Ovary (tissue), 10 donors: ENCODE measurements at places on chromosomes 3 and 15.
A peak's percentile ranks its signal among the peaks of the same experiment; 100 is the strongest.

DNA sequence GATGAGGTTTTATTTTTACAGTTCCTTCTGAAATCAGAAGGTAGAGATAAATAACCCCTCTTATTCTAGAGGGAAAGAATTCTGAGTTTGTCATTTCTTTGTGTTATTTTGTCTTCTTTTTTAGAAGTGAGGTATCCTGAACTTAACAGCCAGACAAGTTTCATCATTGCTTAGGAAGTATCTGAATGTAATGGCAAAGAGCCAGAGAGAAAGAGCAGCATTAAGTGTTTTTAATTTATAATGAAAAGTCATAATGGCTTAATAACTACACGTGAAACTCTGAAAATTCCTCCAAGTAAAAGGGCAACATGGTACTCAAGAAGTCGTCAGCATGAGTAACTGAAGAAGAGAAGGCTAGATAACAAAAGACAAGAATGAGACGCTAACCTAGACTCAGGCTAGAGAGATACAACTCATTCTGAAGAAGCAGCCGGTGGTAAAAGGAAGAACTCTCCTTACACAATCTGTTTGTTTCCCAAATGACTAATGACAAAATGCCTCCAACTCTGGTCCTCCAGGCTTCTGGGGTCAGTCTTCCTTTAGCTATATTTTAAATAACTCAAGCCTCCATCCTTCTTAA, 116.2 kb upstream of the NECTIN3 start:
- H3K36me3 ChIP-seq = no peaks in the 10 kb centered on the region
- DNase-seq = no peak
- no peaks in the 10 kb centered on the region for H3K27me3 ChIP-seq
- H3K4me3 ChIP-seq = no peak overlapping the region

- no peak overlapping the region for H3K27ac ChIP-seq
- no peaks in the 10 kb centered on the region for H3K27me3 ChIP-seq
- no peak overlapping the region for H3K4me3 ChIP-seq
- peaks cover 4% of the 10 kb centered on the region for H3K4me1 ChIP-seq
- no peak for DNase-seq
Measured at GRCh38 chr3:101853982-101854381, 4.7 kb downstream of the NFKBIZ start.

DNA sequence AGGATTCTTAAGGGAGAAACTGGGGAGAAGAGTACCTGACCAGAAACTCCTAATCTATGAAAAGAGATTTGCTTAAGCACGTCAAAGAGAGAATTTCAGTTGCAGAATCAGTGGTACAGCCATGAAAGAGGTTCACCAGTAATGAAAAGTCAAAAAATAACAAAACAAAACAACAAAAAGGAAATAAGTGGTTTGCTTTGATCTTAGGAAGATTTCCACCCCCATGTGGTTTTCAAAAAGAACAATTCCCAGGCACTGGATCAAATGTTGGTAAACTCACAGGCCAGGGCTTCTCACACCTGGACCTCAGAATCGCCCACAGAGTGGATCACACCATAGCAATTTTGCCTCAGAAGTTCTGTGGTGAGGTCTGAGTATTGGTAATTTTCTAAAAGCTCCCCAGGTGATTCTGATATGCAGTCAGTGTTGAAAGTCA, 67.5 kb downstream of the TMEM39A start:
- H3K4me3 ChIP-seq = no peak overlapping the region
- no peak overlapping the region for H3K27ac ChIP-seq
- no peaks in the 10 kb centered on the region for H3K36me3 ChIP-seq
- H3K27me3 ChIP-seq = no peaks in the 10 kb centered on the region

- no peak overlapping the region for H3K27ac ChIP-seq
- no peak for DNase-seq
- H3K27me3 ChIP-seq = peaks cover 6% of the 10 kb centered on the region
- H3K4me1 ChIP-seq = no peaks in the 10 kb centered on the region
- no peak overlapping the region for H3K4me3 ChIP-seq
Measured at GRCh38 chr3:181719991-181720680, 8.4 kb downstream of the SOX2 start.

- H3K27ac ChIP-seq = no peak overlapping the region
- H3K36me3 ChIP-seq = no peaks in the 10 kb centered on the region
- peaks cover 2% of the 10 kb centered on the region for H3K4me1 ChIP-seq
- H3K27me3 ChIP-seq = no peaks in the 10 kb centered on the region
- no peak overlapping the region for H3K4me3 ChIP-seq
- DNase-seq = no peak
Measured at GRCh38 chr15:47516558-47516957, 200.7 kb upstream of the SEMA6D start.

- no peak overlapping the region for H3K27ac ChIP-seq
- H3K4me1 ChIP-seq = peaks cover 12% of the 10 kb centered on the region
- DNase-seq = peak; percentile 81
- H3K36me3 ChIP-seq = no peaks in the 10 kb centered on the region
Measured at GRCh38 chr15:99123713-99124451, 19.0 kb downstream of the SYNM start.

DNA sequence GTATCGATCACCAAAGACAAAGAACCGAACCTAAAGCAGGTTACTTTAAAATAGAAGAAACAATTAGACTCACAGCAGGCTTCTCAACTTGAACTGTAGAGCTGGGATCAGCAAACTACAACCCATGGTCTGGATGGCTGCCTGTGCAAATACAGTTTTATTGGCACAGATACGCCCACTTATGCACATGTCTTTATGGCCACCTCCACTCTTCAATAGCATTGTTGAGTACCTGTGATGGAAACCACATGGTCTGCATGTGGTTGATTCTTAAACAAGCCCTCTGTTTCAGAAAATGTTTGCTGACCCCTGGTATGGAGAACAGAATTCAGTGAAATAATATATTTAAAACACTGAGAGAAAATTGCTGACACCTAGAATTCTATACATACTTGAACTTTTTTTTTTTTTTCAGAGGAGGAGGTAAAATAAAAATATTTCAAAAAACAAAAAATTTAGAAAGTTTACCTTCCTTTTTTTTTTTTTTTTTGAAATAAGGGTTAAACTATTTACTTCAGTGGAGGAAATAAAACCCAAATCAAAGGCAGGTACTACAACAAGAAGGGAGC, 263.8 kb upstream of the ATP10A start:
- no peaks in the 10 kb centered on the region for H3K36me3 ChIP-seq
- DNase-seq = no peak
- H3K27ac ChIP-seq = no peak overlapping the region
- H3K4me1 ChIP-seq = no peaks in the 10 kb centered on the region
- H3K4me3 ChIP-seq = no peak overlapping the region

GRCh38 chr3:125150525-125151441, 61.8 kb downstream of the SLC12A8 start:
- no peak for DNase-seq
- H3K27ac ChIP-seq = no peak overlapping the region
- H3K4me1 ChIP-seq = no peaks in the 10 kb centered on the region

DNA sequence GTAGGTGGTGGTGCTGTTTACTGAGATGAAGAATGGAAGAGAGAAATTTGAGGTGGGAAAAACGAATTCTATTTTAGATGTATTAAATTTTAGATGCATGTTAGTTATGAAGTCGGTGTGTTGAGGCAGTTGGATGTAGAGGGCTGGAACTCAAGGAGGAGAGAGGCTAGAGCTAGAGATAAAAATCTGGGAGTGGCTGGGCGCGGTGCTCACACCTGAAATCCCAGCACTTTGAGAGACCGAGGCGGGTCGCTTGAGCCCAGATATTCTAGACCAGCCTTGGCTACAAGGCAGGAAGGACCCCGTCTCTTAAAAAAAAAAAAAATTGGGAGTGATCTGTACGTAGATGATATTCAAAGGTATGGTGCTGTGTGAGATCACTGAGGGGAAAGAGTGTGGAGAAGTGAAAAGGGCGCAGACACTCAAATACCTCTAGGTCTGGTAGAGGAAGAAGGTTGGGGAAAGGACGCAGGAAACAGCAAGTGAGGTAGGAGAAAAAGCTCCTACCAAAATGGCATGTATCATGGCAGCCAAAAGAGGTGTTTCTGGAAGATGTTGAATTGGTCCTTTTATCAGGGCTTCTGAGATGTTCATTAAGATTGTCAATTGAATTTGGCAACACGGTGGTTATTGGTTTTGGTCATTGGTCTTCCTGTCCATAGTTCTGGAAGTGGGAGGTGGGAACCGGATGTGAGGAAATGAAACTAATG, 1.8 kb downstream of the YEATS2 start:
- no peak for DNase-seq
- peaks cover 9% of the 10 kb centered on the region for H3K4me1 ChIP-seq
- H3K4me3 ChIP-seq = peak overlapping the region; percentile 81

DNA sequence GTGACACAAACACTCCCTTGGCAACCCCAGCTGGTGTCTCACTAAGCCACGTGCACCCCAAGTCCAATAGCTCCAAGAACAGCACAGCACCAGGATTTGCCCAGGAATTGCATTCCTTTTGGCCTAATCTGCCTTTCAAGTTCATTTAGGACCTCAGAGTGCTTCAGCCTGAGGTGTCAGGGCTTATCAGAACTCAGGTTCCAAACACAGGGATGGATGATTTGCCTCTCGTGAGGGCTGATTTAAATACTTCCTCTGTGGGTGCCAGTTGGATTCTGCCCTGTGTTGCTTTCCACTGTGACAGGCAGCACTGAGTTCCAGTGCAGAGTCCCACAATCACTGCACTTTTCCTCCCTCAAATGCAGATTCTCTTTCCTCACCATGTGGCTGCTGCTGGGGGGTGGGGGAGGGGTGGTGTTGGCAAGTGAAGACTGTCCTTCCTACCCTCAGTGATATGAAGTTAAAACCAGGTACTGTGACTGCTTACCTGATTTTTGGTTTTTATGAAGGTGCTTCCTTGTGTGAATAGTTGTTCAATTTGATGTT, 204.3 kb upstream of the STAC start:
- DNase-seq = no peak
- no peaks in the 10 kb centered on the region for H3K4me1 ChIP-seq
- H3K27me3 ChIP-seq = no peaks in the 10 kb centered on the region
- no peak overlapping the region for H3K27ac ChIP-seq
- H3K36me3 ChIP-seq = no peaks in the 10 kb centered on the region

- H3K4me3 ChIP-seq = peak overlapping the region; percentile 70
- peak; percentile 34 for DNase-seq
- peaks cover 1% of the 10 kb centered on the region for H3K4me1 ChIP-seq
- H3K27ac ChIP-seq = peak overlapping the region; percentile 82
- H3K36me3 ChIP-seq = no peaks in the 10 kb centered on the region
Measured at GRCh38 chr3:97821287-97821773, 481 bp upstream of the CRYBG3 start.

GRCh38 chr15:90838139-90838538, 30.2 kb upstream of the FURIN start:
- H3K4me3 ChIP-seq = no peak overlapping the region
- no peaks in the 10 kb centered on the region for H3K4me1 ChIP-seq
- H3K27ac ChIP-seq = no peak overlapping the region
- no peak for DNase-seq

DNA sequence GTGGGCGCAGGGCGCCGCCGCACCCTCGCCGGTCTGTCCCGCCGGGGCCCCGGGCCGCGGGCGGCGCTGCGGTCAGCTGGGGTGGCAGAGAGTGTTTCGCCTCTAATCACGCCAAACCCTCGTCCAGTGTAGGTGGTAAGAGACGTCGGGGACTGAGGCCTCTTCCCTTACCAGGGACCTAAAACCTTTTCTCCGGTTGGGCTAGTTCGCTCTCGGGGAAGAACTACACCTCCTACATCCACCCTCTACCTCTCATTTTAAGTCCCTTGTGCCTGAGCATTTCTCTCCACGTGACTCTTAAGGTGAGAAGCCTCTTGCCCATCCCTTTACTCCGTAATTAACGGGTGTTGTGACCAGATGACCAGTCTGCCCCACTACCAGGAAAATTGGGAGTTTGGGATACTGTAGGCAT, 520 bp downstream of the TMEM42 start:
- H3K27ac ChIP-seq = peak overlapping the region; percentile 79
- peak overlapping the region; percentile 69 for H3K4me3 ChIP-seq
- no peak for DNase-seq
- H3K4me1 ChIP-seq = peaks cover 5% of the 10 kb centered on the region

DNA sequence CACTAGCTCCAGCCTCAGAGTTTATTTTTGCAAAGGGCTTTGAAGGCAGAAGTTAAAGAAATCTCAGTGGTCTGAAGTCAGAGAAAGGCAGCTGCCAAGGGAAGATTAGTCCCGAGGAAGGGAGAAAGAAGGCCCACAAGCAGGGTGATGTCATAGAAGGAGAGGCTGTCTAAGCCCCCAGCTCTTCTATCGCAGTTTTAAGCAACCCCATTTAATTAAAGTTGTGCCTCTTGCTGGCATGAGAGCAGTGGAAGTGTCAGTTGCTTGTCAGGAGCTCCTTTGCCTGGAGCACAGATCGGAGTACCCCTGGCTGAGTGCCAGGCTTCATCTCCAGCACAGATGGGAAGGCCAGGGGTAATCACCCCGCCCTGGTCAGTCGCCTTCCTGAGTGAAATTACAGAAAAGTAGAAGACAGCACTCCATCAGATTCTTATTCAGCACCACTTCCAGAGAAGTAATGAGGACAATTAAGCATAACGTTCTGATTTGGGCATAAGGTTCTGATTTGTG, 530.7 kb downstream of the EPHB1 start:
- H3K36me3 ChIP-seq = no peaks in the 10 kb centered on the region
- no peak overlapping the region for H3K4me3 ChIP-seq
- DNase-seq = no peak
- no peak overlapping the region for H3K27ac ChIP-seq
- H3K4me1 ChIP-seq = no peaks in the 10 kb centered on the region

DNA sequence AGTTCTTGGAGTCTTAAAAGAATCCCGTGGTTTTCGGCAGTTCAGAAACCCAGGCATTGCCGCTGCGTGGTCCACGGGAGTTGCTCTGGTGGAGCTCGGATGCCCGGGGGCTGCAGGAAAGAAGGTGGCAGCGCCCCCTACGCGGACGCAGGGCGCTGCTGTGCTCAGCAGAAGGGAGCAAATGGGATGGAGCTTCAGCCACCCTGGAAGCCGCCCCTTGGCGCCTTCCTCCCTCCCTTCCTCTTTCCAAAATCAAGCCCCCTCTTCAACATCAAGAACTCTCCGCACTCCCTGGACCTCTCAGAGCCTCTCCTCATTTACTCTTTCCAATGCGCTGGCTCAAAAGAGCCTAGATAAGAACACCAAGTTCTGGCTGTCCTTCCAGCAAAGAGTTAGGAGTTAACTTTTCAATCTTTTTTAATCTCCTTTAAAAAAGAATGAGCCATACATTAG, 880 bp upstream of the CHRNA7 start:
- peaks cover 9% of the 10 kb centered on the region for H3K4me1 ChIP-seq
- H3K27ac ChIP-seq = no peak overlapping the region

GRCh38 chr3:54303517-54304375, 181.4 kb downstream of the CACNA2D3 start:
- DNase-seq = no peak
- H3K27me3 ChIP-seq = no peaks in the 10 kb centered on the region
- H3K4me1 ChIP-seq = no peaks in the 10 kb centered on the region
- H3K36me3 ChIP-seq = no peaks in the 10 kb centered on the region

DNA sequence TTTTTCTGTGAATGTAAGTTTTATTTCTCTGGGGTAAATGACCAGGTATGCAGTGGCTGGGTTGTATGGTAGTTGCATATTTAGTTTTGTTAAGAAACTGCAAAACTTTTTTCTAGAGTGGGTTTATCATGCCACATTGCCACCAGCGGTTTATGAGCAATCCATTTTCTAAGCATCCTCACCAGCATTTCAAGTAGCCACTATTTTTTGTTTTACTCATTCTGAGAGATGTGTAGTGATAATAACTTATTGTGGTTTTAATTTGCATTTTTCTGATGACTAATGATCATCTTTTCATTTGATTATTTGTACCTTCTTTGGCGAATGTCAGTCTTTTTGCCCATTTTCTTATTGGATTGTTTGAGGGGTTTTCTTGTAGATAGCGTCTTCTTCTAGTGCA, 56.2 kb downstream of the SPRED1 start:
- H3K4me3 ChIP-seq = no peak overlapping the region
- no peaks in the 10 kb centered on the region for H3K36me3 ChIP-seq
- no peaks in the 10 kb centered on the region for H3K27me3 ChIP-seq
- H3K27ac ChIP-seq = no peak overlapping the region
- H3K4me1 ChIP-seq = peaks cover 2% of the 10 kb centered on the region
